Panc1 (cell line): ENCODE measurements at places on chromosomes 1 and 21. TPM values are rescaled to one million over a fixed set of nuclear protein-coding genes. Genes with fewer than 3 reads are reported as not detected.

LCE2B gene
- not detected for total RNA-seq

- H3K36me3 ChIP-seq: no peaks in the 10 kb centered on the region
- H3K27me3 ChIP-seq: no peaks in the 10 kb centered on the region
- H3K27ac ChIP-seq: no peak overlapping the region
- no peaks in the 10 kb centered on the region for H3K4me1 ChIP-seq
These were observed 9.6 kb upstream of the SPRR2F start for GRCh38 chr1:153122831-153123421.

DNA sequence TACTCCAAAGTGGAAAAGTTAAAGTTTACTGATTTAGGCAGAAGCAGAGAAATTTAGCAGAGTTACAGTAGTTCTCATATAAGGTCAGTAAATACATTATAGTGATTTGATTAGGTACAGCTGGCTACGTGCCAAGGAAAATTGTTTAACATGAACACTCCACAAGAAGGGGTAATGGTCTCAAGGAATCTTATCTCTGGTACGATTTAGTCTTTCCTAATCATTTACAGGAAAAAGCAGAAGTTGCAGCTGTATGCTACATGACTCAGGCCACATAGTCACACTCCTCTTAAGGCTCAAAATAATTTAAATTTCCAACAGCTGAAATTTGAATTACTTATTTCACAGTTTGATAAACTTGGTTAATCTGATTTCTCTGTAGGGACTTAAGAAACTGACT is 36.9 kb upstream of the OR2B11 start:
- peaks cover 8% of the 10 kb centered on the region for H3K27me3 ChIP-seq
- no peak for DNase-seq
- no peaks in the 10 kb centered on the region for H3K36me3 ChIP-seq
- no peak overlapping the region for H3K4me3 ChIP-seq
- H3K4me1 ChIP-seq: no peaks in the 10 kb centered on the region
- no peak overlapping the region for H3K27ac ChIP-seq

GRCh38 chr1:147204080-147204479 is 21.1 kb downstream of the FMO5 start:
- no peak for DNase-seq
- no peaks in the 10 kb centered on the region; the same call in none of the 2 replicates for H3K27me3 ChIP-seq
- no peak overlapping the region for H3K27ac ChIP-seq
- H3K4me1 ChIP-seq: no peaks in the 10 kb centered on the region
- no peaks in the 10 kb centered on the region for H3K36me3 ChIP-seq

DNA sequence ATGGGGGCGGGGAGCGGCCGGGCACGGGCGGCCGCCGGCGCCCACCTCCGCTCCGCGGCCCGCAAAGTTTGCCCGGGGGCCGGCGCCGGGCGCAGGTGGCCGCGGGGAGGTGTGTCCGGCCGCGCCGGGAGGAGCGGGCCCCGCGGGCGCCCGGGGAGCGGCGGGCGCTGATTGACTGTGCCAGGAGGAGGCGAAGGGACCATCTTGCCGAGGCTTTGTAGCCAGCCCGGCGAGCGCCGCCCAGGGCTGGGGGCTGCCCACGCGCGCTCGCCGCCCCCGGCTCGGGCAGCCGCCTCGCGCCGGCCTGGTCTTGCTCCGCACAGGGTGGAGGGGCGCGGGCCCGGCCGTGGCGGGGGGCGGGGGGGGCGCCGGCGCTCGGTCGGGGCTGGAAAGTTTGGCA is 432 bp downstream of the EPHB2 start:
- no peaks in the 10 kb centered on the region for H3K36me3 ChIP-seq
- no peak overlapping the region for H3K27ac ChIP-seq
- H3K4me1 ChIP-seq: peaks cover 25% of the 10 kb centered on the region
- no peaks in the 10 kb centered on the region for H3K27me3 ChIP-seq
- DNase-seq: no peak
